T-helper 2 cell treated with Interferon-gamma antibody and Interleukin-4, amounts not matched to agents 5 μg/mL and 100 μg/mL, for 36 hours (primary cell): ENCODE measurements at places on chromosomes 6 and 20.

GRCh38 chr20:3653921-3654320 is 9.3 kb downstream of the GFRA4 start:
- no peak for DNase-seq
- no peak overlapping the region for H3K27ac ChIP-seq
- H3K27me3 ChIP-seq = peaks cover 4% of the 10 kb centered on the region

DNA sequence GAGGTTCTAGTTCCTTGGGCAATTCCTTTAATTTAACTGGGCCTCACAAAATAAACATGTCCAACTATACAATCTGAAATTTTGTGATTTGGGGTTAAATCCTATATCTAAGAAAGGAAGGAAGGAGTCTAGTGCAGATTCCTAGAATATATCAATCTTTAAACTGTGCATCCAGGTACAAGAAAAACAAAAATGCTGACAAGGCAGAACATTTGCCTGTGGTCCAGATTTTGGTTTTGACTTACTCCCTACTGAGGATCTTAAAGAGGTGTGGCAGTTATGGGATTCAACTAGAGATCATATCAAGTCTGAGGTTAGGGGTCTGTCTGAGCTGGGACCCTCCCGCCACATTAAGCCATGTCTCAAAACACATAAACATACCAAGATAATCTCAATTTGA is 17.7 kb upstream of the COX7A2 start:
- H3K27me3 ChIP-seq = no peaks in the 10 kb centered on the region
- H3K36me3 ChIP-seq = peaks cover 26% of the 10 kb centered on the region
- peaks cover 3% of the 10 kb centered on the region for H3K4me1 ChIP-seq
- DNase-seq = no peak
- H3K27ac ChIP-seq = no peak overlapping the region

- no peak overlapping the region for H3K4me3 ChIP-seq
- no peaks in the 10 kb centered on the region for H3K27me3 ChIP-seq
- H3K4me1 ChIP-seq = peaks cover 4% of the 10 kb centered on the region
- no peak overlapping the region for H3K27ac ChIP-seq
- H3K36me3 ChIP-seq = no peaks in the 10 kb centered on the region
Observed at GRCh38 chr6:47133230-47134000, 91.3 kb upstream of the ADGRF1 start.

GRCh38 chr6:145704143-145704781 is 31.1 kb downstream of the EPM2A start:
- no peak overlapping the region for H3K27ac ChIP-seq
- no peaks in the 10 kb centered on the region for H3K36me3 ChIP-seq
- no peak for DNase-seq
- H3K4me3 ChIP-seq = no peak overlapping the region
- peaks cover 12% of the 10 kb centered on the region for H3K4me1 ChIP-seq
- no peaks in the 10 kb centered on the region for H3K27me3 ChIP-seq

DNA sequence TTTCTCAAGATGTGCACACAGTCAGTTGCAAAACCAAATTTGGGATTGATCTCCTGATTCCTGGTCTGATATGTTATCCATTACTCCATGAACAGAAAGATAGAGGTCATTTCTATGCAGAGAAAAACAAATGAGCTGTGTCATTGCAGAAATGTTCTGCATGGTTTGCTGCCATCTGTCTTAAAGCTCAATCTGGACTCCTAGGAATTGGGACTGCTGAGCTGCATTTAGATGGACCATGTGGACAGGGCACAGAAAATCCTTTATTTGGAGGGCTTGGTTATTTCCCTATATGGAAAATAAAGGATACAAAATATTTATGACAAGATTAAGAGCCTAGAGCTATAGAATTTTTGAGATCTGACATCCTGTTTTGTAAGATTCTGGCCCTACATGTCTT is 91.3 kb downstream of the ADGRB3 start:
- no peak for DNase-seq
- no peaks in the 10 kb centered on the region for H3K27me3 ChIP-seq
- H3K4me3 ChIP-seq = no peak overlapping the region
- no peaks in the 10 kb centered on the region for H3K4me1 ChIP-seq
- no peak overlapping the region for H3K27ac ChIP-seq

DNA sequence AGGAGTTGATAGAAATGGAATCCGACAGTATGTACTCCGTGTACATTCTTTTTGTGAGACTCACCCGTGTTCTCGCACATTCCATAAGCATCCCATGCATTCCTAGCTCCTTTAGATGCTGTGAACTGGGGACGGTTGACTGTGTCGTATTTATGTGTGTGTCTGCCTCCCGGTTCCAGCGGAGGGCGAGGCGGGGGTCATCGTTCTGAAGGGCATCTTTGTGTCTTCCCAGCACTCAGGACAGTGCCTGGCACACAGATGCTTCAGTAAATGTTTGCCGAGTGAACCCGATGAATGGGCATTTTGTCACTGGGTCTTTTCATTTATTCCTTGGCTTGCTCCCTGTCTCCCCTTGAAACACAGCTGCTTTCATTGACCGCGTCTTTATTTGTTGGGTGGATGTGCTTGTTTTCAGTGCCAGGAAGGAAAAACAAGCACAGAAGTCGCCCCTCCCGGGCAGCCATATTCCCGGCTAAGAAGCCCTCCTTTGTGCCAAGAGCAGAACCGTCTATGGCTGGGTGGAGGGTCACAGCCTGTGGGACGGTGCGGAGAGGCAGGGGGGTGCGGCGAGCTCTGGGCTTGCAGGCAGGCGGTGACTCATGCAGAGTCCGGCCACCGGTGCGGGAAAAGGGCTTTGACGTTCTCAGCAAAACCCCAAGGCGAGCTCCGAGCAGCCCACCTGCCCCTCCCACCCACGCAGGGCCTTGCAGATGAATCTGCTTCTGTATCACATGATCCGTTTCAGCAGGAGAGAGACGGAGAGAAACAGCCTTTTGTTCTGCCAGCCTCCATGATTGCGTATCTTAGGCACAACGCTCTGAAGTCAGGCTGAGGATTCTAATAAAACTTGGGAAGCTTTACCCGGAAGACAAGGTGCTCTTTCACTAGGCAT is 11.2 kb upstream of the PSMG4 start:
- H3K36me3 ChIP-seq = no peaks in the 10 kb centered on the region
- no peak overlapping the region for H3K4me3 ChIP-seq
- H3K4me1 ChIP-seq = peaks cover 10% of the 10 kb centered on the region
- DNase-seq = no peak
- H3K27ac ChIP-seq = no peak overlapping the region

GRCh38 chr20:51306521-51307358 is 235.8 kb downstream of the NFATC2 start:
- H3K27ac ChIP-seq = no peak overlapping the region

GRCh38 chr6:93272896-93273295 is 146.5 kb downstream of the EPHA7 start:
- no peak overlapping the region for H3K4me3 ChIP-seq
- no peaks in the 10 kb centered on the region for H3K4me1 ChIP-seq
- DNase-seq = no peak
- H3K27me3 ChIP-seq = no peaks in the 10 kb centered on the region

- H3K4me1 ChIP-seq = peaks cover 14% of the 10 kb centered on the region
- H3K27ac ChIP-seq = no peak overlapping the region
- no peaks in the 10 kb centered on the region for H3K36me3 ChIP-seq
- DNase-seq = no peak
- peaks cover 18% of the 10 kb centered on the region for H3K27me3 ChIP-seq
Observed at GRCh38 chr6:136525586-136526195, 24.5 kb downstream of the MAP7 start.

DNA sequence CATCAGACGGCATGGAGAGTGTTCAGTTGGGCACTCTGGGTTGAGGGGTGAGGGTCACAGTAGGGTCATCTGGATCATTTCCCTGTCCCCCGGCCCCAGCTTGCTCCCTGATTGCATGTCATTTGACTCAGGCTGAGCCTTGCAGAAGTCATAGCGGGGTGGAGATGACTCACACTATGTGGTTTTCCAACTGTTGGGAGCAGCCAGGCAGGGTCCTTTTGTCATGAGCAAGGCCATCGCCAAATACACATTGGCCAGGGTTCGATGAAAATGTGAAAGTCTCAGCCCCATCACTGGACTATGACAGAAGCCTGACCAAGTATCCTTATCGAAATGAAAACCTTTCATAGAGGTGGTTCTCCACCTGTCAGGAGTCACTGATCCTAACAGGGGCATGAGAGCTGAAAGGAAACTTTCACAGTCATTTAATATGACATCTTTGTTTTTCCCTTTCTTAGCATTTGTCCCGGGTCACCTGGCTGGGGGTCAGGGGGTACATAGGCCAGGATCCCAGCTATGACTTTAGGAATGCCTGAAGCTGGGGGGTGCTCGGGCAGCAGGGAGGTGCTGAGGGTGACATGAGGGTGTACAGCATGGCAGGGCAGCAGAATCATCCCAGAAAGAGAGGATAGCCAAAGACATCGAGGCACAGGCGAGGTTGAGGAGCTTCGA is 70.2 kb upstream of the CD93 start:
- peaks cover 3% of the 10 kb centered on the region for H3K27me3 ChIP-seq
- no peaks in the 10 kb centered on the region for H3K36me3 ChIP-seq
- no peak overlapping the region for H3K4me3 ChIP-seq
- DNase-seq = no peak
- no peak overlapping the region for H3K27ac ChIP-seq

GRCh38 chr6:92292067-92292466 is 1127.3 kb downstream of the EPHA7 start:
- no peak overlapping the region for H3K27ac ChIP-seq
- H3K4me3 ChIP-seq = no peak overlapping the region
- no peaks in the 10 kb centered on the region for H3K27me3 ChIP-seq
- no peaks in the 10 kb centered on the region for H3K36me3 ChIP-seq

DNA sequence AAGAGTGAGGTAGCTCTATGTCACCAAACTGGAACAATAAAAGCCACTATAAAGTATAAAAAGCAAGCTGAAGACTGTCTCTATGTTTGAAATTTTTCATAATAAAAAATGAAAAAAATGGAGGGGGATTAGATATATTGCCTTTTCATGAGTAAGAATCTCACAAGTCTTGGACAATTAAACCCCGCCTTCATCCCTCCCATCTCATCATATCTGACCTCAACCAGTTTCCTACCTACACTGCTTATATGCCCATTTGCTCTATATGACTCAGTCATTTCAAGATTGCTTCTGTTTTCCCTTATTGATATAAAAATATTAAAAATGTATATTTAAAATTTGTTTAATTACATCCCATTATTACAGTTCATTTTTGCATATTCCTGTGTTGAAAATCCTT is 2.9 kb upstream of the TRIM39 start:
- no peaks in the 10 kb centered on the region for H3K27me3 ChIP-seq
- peak overlapping the region; percentile 2 for H3K4me3 ChIP-seq
- H3K4me1 ChIP-seq = peaks cover 63% of the 10 kb centered on the region
- DNase-seq = no peak

DNA sequence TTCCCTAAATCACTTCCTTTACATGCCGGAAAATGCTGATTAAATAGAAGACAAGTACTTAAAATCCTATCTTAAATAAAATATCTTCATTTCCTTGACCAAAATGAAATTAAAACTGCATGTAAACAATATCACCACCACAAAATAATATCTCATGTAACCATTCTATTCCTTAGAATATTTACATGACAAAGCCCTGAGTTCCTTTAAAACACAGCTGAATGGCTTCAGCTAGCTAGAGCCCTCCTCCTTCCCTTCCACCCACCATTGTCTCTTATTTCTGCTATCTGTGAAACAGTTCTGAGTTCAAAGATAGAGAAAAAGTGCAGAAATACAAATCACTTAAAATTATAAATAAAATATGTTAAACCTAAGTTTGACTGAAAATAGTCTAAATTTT is 103.1 kb downstream of the HIVEP2 start:
- peaks cover 4% of the 10 kb centered on the region for H3K27me3 ChIP-seq
- DNase-seq = no peak
- peaks cover 73% of the 10 kb centered on the region for H3K4me1 ChIP-seq
- H3K4me3 ChIP-seq = peak overlapping the region; percentile 88
- no peaks in the 10 kb centered on the region for H3K36me3 ChIP-seq

DNA sequence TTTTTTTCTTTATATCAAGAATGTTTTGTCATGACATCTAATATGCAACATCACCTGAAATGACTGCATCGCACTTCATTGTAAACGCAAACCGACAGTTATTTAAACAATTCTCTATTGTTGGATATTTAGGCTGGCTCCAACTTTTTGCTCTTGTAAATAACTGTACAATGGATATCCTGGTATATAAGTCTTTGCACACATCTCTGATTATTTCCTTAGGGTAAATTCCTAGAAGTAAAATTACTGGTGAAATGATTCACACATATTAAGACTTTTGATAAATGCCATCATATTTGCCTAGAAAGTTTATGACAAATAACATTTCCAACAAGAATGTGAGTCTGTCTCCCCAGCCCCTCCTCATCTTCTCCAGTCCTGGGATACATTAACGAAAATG is 154.7 kb downstream of the TFAP2C start:
- H3K4me3 ChIP-seq = no peak overlapping the region
- DNase-seq = no peak
- H3K27me3 ChIP-seq = peaks cover 2% of the 10 kb centered on the region
- peaks cover under 1% of the 10 kb centered on the region for H3K4me1 ChIP-seq

GRCh38 chr6:17410281-17410680 is 16.9 kb downstream of the CAP2 start:
- H3K27me3 ChIP-seq = no peaks in the 10 kb centered on the region
- no peak overlapping the region for H3K27ac ChIP-seq
- no peaks in the 10 kb centered on the region for H3K36me3 ChIP-seq
- H3K4me1 ChIP-seq = no peaks in the 10 kb centered on the region

DNA sequence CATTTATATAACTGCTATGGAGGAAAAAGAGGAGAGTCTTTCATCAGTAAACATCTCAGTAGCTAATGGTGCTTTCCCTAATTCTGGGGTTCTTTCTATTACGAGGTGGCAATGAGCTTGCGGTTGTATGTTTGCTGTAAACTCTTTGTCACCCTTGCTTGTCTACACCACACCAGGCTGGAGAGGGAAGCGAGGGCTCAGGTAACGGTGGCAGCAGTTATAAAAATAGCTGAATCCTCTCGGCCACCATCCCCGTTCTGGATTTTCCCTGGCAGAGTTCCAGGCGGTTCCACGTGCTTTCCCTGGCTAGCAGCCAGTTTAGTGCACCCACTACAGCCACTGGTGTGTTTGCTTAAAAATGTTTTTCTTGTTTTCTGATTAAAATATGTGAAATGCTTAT is 39.0 kb downstream of the MAS1 start:
- H3K27ac ChIP-seq = peak overlapping the region; percentile 49
- peaks cover 5% of the 10 kb centered on the region for H3K27me3 ChIP-seq
- no peaks in the 10 kb centered on the region for H3K36me3 ChIP-seq
- DNase-seq = no peak
- peaks cover 20% of the 10 kb centered on the region for H3K4me1 ChIP-seq

- no peak for DNase-seq
- H3K27me3 ChIP-seq = peaks cover 56% of the 10 kb centered on the region
- H3K27ac ChIP-seq = no peak overlapping the region
- H3K4me1 ChIP-seq = peaks cover 9% of the 10 kb centered on the region
- H3K4me3 ChIP-seq = no peak overlapping the region
- no peaks in the 10 kb centered on the region for H3K36me3 ChIP-seq
Observed at GRCh38 chr20:1800777-1801176, 94.4 kb upstream of the SIRPA start.

- H3K4me3 ChIP-seq = no peak overlapping the region
- H3K36me3 ChIP-seq = no peaks in the 10 kb centered on the region
- H3K27me3 ChIP-seq = peaks cover 6% of the 10 kb centered on the region
- H3K27ac ChIP-seq = no peak overlapping the region
- H3K4me1 ChIP-seq = no peaks in the 10 kb centered on the region
- DNase-seq = no peak
Observed at GRCh38 chr6:4084444-4085331, 5.8 kb upstream of the FAM217A start.
